Cortex of kidney (tissue), 1 donor: ENCODE measurements at places on chromosomes 2 and 18.

DNA sequence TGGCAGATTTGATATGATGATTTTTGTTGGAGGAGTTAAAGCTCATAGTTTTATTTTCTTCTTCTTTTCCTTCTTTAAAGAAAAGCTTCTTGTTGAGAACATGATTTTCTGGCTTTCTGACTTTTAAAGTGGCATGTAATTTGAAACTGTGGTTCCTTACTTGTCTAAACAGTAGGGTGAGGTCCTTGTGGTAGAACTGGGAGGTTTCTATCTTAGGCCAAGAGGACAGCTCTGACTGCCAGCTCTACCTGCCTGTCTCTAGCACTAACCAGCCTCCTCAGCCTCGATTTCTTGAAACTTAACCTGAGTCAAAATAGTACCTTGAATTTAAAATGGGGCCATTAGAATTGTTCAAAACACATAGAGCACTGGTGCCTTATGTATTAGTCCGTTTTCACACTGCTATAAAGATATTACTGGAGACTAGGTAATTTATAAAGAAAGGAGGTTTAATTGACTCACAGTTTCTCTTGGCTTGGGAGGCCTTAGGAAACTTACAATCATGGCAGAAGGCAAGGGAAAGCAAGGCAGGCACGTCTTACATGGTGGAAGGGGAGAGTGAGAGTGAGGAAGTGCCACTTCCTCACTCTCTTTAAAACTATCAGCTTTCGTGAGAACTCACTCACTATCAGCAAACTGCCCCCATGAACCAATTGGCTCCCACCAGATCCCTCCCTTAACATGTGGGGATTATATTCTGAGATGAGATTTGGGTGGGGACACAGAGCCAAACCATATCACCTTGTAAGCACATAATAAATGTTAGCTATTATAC, 119.0 kb downstream of the CERS6 start:
- DNase-seq: no peak

- no peak for DNase-seq
Measured at GRCh38 chr2:207408086-207408794, 121.5 kb upstream of the CREB1 start.

GRCh38 chr2:205128726-205129125, 553.6 kb upstream of the NRP2 start:
- DNase-seq: no peak

GRCh38 chr2:37575780-37576179, 95.7 kb downstream of the CDC42EP3 start:
- no peak for DNase-seq

DNA sequence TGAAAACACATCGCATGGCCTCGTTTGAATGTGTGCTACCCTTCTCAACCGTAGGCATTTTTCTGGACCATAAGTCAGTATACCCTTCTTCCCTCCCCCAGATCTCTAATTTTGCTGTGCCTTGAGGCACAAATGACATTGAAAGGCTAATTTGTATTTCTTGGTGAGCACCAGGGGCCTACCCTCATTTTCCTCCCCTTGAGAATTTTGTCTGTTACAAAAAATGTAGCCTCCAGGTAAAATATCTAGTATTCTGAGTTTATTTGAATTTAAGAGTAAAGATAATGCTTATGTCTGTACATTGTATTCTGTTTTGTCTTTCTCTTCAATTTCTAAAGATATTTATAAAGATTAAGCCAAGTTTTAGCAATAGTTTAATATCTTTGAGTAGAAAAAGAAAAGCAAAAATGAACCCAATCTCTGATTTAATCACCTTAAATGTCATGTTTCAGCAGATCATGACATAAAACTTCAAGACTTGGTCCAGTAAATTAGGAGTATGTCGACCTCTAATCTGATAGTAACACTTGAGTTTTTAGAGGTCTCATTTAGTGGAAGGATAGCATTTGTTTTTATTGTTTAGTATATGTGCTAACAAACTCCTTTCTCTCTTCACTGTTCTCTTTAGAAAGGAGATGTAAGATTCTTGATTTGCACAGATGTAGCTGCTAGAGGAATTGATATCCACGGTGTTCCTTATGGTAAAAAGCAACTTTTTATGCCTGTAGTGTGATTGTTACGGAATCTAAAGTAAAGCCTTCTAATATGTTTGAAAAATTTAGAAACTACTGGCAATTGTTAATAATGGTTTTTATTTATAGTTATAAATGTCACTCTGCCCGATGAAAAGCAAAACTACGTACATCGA, 36.4 kb downstream of the DDX1 start:
- no peak for DNase-seq

DNA sequence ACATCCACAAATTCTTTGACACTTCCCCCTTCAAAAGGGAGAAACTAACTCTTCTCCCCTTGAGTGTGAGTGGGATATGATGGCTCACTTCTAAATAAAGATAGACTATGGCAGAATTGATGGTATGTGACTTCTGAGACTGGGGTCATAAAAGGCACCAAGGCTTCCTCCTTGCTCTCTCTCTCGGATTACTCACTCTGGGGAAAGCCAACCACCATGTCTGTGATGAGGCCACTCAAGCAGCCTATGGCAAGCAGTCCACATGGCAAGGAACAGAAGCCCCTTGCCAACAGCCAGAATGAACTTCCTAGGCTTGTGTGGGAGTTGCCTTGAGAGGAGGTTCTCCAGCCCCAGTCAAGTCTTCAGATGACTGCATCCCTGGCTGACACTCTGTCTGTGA, 43.6 kb downstream of the KIAA2012 start:
- no peak for DNase-seq

GRCh38 chr2:180319586-180320405, 312.7 kb upstream of the CWC22 start:
- DNase-seq: no peak

DNA sequence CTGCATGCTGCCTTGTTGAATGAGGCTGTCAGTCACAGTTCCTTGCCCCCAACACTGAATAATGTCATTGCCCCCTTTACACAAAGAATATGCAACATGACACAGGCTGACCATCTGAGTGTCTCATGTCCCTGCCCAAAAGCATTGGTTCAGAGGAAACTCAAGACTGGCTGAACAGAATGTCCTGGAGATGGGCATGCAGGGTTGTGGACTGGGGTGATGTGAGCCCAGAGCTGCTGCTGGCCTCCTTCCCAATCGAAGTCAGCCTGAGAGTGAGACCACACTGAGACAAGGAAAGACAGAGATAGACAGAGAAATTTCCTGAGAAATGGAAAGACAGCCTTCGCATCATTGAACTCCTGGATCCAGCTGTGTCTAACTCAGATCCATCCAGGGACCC, 110.1 kb downstream of the PID1 start:
- DNase-seq: no peak

DNA sequence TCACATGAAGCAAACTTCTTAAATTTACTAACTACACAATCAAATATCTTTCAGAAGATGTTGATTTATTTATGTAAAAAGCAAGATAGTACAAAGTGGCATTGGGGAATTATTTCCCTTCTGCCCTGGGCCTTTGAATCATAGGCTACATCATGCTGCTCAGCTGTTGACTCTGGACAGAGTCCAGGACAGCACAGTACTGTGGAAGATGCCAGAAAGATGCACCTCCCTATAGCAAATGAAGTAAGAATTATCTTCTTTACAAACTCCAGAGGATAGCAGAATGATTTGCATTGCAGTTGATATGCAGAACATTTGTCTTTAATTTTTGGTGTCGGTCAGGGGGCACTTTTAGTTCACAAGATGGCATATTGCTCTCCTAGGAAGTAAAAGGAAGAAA, 1354.5 kb upstream of the ZEB2 start:
- DNase-seq: no peak

DNA sequence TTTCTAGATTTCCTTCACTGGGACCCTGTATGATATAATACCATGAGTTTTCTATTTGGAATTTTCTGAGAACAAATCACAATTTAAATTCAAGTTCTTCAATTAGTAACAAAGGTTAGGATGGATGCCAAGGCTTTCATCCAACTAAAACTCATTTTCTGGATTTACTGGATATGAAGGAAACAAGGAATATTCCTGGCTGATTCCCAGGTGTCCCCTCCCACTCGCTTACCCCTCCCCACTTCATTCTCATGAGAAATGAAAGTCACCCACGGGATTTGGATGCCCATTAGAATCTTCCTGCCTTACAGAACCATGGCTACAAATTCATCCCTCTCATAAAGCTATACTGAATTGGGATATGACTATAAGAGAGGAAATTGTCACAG, 40.0 kb downstream of the RNU4ATAC start:
- no peak for DNase-seq

DNA sequence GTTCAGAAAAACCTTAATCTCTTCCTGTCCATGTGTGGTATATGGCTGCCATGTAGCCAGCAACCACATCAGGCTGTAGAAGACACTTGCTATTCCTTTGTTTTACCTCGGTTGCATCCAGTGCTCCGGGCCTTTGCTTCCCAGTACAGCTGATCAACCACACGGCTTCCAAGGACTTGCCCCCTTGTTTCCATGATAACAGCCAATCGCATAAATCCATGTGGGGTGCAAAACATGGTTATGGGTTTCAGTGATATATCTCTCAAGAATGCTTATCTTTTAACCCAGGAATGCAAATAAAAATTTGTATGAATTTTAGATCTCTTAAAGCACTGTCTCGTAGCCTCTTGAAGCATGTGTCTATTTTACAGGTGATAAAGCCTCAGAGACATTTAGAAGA, 118.3 kb downstream of the MGAT5 start:
- DNase-seq: no peak

GRCh38 chr2:238287737-238288649, at the start of gene PER2:
Gene PER2, minus strand, starts transcription at chr2:238288610. Its CDS starts 10,674 bp downstream, at chr2:238277936.
- no peak for DNase-seq

DNA sequence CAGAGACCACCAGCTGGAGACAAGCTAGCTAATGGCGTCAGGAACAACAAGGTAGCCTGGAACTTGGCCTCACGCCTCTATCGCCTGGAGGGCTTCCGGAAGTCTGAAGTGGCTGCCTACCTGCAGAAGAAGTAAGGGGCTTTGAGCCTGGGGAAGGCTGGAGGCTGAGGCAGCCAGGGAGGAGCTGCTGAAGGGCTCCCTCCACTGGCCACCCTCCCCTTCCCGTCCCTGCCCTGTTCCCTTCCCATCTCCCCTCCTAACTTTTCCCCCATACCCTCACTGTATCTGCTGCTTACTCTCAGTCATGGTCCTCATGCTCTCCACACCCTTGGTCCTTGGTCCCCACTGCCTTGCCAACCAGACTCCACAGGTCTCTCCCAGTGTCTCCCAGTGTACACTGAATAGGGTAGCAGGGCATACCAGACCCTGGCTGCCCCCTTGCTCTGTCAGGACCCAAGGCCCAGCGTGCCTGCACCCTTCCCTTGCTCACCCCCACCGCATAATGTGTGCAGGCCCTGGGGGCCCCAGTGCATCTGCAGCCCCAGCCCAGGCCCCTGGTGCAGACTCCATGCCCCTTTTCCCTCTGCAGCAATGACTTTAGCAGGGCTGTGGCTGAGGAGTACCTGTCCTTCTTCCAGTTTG, 18.8 kb downstream of the PSD4 start:
- no peak for DNase-seq

- DNase-seq: no peak
Measured at GRCh38 chr2:113298176-113298575, 19.5 kb upstream of the PAX8 start.

DNA sequence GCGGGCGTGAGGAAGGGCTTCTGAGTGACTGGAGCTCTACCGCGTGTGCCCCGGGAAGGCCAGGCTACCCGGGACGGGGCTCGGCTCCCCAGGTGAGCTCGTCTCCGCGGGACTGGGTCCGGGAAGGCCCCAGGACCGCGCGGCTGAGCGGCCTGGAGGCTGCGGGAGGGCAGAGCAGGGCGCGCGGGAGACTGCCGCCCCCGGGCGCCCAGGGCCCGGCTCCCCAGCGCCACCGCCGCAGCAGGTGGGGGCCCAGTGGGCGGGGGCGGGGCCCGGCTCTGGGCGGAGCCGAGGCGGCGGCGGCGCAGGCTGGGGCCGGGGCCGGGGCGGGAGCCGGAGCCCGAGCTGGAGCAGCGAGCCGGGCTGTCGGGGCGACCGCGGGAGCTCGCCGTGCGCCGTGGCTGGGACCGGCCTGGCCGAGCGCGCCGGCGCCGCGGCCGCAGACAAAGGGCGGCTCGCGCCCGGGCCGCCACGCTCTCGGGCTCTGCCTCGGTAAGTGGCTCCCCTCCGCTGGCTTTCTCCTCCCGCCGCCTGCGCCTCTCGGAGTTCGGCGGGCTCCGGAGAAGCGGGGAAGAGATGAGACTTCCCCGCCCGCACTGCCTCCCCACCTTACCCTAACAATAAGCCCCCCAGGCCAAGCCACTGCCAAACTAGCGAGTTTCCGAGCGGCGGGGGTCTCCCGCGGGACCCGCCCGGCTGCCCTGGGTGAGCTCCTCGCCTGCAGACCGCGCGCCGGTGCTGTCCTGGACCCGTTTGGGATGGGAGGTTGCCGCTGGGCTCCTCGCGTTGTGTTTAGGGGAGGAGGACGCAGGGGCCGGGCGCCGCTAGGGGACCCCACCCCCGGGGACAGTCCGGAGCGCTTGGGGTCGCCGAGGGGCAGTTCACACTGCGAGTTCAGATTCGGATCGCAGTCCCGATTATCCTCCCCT, at the start of gene MAPK4:
Gene MAPK4 (plus strand): TSS at position 336 of the 929 bp plus-strand sequence. CDS start 103,872 bp downstream, outside the sequence.
- DNase-seq: no peak

DNA sequence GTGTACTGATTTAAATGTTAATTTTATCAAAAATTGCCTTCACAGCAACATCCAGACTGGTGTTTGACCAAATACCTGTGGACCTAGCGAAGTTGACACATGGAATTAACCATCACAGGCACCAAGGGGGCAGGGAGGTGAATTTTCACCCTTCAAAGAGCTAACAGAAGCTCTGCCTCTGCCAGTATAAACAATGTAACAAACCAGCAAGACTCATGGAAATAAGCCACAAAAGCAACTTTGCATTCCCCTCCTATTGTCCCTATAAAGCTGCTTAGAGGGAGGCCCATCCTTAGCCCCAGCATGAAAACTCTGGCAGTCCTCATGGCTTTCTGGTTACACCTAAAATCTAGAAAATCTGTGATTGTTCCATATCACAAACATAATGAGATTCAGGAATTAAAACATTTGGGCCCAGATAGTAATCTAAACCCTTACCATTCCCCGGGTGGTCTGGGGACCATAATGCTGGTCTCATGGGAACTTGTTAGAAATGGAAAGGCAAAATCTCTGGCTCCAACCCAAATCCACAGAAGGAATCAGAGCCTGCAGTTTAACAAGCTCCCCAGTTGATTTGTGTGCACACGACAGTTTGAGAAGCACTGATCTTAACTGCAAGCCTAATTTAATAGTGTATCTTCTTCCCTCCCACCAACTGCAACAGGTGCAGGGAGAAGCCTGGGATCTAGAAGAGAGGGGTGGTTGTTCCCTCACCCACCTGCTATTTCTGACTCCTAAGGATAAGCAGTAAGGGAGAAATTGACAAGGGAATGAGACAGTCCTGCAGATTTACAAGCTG, 23.1 kb downstream of the SERPINB11 start:
- DNase-seq: no peak

GRCh38 chr2:217960351-217960750, 42.4 kb downstream of the TNS1 start:
- DNase-seq: no peak

- DNase-seq: no peak
Measured at GRCh38 chr18:48646976-48647375, 108.1 kb downstream of the CTIF start.
